Right cardiac atrium (tissue), 5 donors: ENCODE measurements at places on chromosomes 5 and 9. TPM values are rescaled to one million over a fixed set of nuclear protein-coding genes. Genes with fewer than 3 reads are reported as not detected.

DNA sequence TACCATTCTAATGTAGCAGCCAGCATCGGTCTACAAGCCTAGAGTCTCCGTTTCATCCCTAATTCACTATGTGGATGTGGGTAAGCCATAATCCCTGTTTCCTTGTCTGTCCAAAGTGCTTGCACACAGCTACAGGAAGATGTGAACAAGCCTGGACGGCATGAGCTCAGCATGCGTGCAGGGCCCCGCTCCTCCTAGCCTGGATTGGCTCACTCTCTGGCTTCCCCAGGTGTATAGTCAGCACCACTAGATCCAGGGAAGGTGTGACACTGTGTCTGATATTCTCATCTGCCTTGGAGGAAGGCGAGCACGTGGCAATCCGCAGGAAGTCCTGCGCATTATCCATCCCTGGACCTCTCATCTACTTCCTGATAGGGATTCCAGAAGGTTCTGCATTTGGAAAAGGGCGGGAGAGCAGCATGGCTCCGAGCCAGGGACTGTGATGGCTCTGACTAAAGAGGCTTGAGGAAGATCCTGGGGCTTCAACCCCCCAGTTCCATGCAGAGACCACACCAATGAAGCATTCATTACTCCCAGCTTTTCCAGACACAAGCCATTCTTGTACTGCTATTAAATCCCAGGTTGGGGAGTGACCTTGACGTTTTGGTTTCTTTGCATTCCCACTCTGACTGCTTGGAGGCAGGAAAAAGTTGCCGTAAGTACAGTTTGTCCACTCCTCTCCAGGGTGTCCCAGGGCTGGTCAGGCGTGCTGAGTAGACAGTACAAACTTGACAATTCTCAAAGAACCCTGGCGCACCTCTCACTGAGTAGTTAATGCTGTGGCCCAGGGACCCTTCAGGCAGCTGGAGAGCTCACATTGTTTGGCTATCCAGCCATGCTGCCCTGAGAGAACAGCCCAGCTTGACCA, 65.6 kb downstream of the PSD2 start:
- DNase-seq, result no peak

GCNT4 gene
- total RNA-seq, result 0.34 TPM

- no peak for DNase-seq
Measured at GRCh38 chr5:63025679-63026078, 447.1 kb downstream of the LRRC70 start.

DNA sequence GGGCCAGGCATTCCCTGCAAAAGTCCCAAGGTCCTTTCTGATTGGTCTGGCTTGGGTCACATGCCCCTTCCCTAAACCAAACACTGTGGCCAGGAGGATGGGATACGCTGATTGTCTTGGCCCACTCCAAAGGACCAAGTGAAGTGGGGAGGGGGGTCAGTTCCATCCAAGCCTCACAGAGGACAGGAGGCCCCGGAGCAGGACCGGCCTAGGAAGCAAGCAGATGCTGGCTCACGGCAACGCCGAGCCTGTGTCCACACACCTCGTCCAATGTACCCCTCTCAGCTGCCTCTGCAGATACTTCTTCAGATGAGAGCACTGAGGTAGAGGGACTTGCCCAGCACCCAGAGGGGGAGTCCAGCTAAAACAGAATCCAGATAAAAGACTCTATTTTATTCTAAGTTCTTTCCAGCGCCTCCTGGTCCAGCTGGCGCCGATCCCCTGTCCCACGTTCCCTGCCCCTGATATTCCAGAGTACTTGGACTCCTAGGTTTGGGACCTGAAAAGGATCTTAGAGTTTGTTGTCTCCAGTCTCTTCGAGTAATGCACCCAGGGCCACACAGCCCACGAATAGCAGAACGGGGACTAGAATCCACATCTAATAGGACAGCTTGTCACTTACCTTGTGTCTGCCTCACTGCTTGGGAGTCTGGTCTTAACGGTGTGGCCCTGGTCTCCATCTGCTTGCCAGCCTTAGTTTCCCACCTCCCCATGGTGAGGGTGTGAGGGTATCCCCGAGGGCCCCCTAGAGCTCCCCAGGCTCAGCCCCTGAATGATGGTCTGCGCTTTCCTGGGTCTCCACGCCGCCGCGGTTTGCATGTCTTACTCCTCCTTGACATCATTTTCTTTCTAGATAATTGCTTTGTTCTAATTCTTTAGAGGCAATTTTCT, 72.4 kb upstream of the UNC5A start:
- DNase-seq, result no peak

DNA sequence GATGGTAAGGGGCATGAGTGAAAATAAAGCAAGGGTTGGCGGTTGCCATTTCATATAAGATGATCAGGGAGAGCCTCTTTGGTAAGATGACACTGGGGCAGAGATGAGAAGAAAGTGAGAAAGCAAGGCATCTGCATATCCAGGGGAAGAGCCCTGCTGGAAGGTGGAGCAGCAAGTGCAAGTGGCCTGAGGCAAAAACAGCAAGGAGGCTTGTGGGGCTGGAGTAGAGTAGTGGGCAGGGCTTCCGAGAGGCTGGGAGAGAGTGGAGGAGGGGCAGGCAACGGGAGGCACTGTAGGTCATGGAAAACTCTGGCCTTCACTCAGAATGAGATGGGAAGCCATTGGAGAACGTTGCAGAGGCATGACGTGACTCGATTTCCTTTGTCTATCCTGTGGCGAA, 199.2 kb downstream of the ARHGEF28 start:
- DNase-seq, result no peak

ARHGEF37 gene
- total RNA-seq, result 20.6 TPM

DNA sequence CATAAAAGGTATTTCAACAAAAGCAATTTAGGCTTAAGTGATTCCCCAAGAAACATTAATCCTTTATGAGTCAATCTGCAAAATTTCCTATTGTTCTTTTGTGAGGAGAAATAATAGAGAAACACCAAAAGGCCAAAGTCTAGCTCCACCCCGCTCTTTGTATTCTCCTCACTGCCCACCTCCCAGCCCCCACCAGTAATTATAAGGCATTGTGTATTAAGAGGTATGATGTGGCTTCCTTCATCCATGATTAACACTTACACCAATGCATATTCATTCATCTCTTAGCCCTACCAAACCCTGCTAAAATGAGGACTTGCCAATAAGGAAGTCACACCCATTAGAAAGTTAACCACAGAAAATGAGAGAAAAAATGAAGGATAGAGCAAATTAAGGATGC, 105.3 kb upstream of the SPATA31D4 start:
- no peak for DNase-seq

DNA sequence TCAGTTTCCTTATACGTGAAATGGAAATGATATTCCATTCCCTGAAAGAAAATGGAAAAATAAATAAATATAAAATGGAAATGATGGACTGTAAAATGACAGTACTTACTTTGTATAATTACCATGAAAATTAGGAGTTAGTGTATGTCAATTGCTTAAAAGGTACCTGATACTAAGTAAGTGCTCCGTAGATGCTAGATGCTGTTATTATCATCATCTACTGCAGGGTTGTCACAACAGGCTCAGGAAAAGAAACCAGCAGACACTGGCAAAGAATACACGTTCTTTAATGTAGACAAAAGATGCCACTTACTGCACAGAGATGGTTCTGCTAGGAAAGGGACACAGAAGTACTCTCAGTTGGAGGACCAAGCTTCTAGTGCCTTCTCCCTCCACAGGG, 64.0 kb upstream of the KCNN2 start:
- no peak for DNase-seq

- DNase-seq, result peak; percentile 79
Measured at GRCh38 chr5:431001-431710, 11.8 kb upstream of the EXOC3 start.

- DNase-seq, result no peak
Measured at GRCh38 chr5:69331528-69332445, 814 bp downstream of the CCDC125 start.

- DNase-seq, result no peak
Measured at GRCh38 chr9:79176014-79176697, 395.6 kb upstream of the TLE4 start.

GRCh38 chr9:135555203-135555602, 6.4 kb upstream of the PAEP start:
- no peak for DNase-seq

GRCh38 chr5:177300951-177301350, 2.6 kb downstream of the RAB24 start:
- DNase-seq, result no peak

DNA sequence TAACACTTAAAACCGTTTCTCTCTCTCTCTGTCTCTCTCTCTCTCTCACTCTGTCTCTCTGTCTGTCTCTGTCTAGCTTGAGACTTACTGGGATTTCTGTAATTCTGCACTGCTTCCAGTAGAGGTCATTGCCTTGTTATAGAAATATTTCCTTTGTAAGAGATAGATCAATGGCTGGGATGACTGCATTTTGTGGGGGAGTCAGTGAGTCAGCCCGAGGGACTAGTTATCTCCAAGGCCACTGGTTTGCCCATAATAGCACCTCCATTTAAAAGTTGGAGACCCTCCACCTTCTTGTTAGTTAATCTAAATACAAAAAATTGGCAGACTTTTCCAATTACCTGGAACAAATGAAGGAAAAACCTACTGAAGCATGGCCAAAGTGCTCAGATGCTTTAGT, 547.2 kb downstream of the LRRC70 start:
- no peak for DNase-seq

- DNase-seq, result no peak
Measured at GRCh38 chr5:177357146-177357458, 622 bp upstream of the RGS14 start.

DNA sequence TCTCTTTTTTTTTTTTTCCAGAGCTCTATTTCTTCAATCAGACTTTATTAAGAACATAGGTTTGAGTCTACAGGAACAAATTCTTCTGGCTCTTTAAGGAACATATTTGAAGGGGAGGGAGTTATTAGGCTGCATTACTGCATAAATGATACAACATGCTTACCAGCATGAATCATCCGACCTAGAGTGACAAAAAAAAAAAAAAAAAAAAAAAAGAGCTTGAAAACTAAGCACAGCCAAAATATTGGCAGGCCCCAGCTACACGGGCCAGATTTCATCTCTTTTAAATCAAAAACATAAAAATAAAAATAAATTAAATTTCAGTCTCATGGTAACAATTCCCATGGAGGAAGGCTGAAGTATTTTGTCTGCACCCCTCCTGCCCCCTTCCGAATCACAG, 26.3 kb downstream of the MSX2 start:
- DNase-seq, result no peak

- no peak for DNase-seq
Measured at GRCh38 chr5:35061211-35061770, 13.5 kb upstream of the AGXT2 start.

DNA sequence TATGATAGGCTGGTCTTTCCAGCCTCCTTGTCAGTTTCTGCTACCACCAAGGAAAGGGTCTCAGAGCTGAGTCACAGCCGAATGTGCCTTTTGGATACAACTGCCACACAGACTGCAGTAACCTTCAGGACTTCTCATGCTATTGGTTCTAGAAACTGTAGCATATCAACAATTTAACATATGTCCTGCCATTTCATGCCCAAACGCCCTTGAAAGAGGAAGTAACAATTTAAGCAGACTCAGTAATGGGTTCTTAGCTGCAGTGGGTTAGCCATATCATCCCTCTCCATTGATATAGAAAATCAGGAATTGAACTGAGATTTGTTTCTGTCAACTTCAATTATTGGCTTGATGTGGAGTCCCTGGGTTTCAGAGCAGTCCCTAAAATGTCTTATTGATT, 4.1 kb upstream of the CLK4 start:
- DNase-seq, result no peak

DNA sequence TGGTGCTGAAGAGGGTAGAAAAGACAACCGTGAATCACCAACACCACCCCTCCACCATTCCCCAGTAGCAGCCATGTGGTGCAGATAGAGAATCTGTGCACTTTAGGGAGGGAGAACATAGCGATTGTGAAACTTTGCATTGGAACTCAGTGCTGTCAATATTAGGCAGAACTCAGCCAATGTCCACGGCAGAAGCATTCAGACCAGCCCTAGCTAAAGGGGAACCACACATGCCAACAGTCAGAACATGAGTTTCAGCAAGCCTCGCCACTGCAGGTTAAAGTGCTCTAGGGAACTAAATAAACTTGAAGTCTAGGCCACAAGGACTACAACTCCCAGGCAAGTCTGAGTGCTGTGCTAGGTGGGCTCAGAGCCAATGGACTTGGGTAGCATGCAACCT, 38.5 kb upstream of the DEPDC1B start:
- no peak for DNase-seq

GARIN3 gene
- total RNA-seq, result not detected

DNA sequence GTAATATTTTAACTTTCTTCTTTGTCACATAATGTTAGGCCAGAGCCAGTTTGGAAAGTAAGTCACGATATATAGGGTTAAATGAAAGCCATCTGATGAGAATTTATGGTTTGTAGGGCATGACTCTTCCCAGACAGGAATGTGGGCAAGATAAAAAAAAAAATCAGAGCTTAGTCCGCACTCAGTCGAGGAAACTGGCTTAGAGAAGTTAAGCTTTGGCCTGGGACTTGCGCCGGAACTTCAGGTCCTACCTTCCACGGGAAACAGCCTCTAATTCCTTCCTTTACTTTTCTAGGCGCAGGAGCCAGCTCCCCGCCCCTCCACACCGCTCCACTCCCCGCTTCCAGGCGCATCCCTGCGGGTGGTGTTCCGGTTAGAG, 475 bp downstream of the DDX31 start:
- peak; percentile 78 for DNase-seq

- DNase-seq, result no peak
Measured at GRCh38 chr9:86458191-86458855, 104.1 kb upstream of the TUT7 start.

DNA sequence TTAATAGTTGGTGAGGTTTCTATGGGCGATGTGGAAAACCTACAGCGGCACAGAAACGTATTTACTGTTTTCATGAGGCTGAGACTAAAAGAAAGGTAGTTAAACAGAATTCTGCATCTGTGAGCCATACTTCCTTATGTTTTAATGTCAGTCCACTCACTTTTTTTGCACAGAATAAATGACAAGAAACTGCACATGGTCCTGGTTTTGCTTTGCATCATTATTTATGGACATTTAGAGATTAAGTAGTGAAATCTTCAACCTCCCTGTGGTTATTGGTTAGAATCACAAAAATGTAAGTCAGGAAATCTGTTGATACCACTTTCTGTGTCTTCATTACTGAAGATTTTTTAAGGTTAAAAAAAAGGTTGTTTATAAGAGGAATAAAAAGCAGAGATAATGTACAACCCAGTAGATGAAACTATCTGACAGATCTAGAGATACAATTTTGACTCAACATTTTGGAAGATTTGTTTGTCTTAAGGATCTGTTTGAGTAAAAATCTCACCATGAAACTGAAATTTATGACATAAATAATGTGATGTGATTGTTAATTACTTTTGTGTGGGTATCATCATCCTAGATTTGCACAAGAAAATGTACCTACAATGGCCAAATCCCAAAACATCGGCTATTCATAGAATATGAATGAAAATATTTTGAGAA, 2.4 kb downstream of the PRR16 start:
- no peak for DNase-seq

DNA sequence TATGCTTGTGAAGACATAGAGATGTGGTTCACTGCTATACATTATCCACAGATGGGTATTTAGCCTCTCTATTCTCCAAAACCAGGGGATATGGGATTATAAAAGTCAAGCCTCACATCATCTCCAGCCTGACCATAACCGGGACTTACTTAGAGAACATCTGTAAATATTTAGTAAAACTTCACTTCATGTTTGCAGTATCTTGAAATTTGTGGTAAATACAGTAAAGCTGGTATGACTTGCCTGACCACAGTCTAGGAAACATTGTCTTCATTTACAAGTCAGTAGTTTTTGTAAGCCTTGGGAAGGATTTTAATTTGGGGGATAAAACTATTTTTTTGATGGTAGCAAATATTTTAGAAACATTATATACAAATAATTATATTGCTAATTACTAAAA, 64.2 kb downstream of the MAST4 start:
- DNase-seq, result no peak

FAM81B gene
- 19.7 TPM for total RNA-seq
